NCI-H187 treated with DMSO at 0.1 percent for 48 hours (cell line): ENCODE measurements at places on chromosomes 13 and 19.
A peak's percentile ranks its signal among the peaks of the same experiment; 100 is the strongest.

GRCh38 chr19:33346665-33347064, 26.8 kb upstream of the CEBPG start:
- DNase-seq: no peak

GRCh38 chr19:41411968-41412265, 14.3 kb downstream of the BCKDHA start:
- no peak for DNase-seq

- DNase-seq: no peak
Observed at GRCh38 chr19:6956573-6956972, 64.7 kb downstream of the MBD3L2B start.

DNA sequence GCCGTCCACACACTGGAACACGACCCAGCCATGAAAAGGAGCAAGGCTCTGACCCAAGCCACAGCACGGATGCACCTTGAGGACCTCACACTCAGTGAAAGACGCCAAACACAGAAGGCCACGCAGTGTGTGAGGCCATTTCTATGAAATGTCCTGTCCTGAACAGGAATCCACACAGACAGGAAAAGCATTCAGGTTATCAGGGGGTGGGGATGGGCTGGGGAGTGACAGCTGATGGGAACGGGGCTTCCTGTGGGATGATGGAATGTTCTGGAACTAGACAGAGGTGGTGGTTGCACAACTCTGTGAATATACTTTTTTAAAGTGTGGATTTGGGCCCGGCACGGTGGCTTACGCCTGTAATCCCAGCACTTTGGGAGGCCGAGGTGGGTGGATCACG, 30.6 kb downstream of the GPX4 start:
- no peak for DNase-seq

DNA sequence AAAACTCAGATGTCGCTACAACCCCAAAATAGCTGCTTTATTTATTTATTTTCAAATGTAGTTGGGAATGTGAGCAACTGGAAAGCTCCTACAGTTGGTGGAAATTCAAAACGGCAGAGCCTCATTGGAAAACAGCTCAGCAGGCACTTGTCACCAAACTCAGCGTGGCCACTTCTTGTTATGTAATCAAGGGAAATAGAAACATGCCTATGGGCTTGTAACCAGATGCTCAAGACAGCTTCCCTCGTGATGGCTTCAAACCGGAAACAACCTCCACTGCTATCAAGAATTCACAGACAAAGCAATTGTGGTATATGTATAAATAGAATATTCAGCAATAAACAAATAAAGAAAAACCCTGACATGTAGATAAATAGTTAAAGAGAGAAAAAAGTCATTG, 627.8 kb upstream of the SLC10A2 start:
- DNase-seq: peak; percentile 26

DNA sequence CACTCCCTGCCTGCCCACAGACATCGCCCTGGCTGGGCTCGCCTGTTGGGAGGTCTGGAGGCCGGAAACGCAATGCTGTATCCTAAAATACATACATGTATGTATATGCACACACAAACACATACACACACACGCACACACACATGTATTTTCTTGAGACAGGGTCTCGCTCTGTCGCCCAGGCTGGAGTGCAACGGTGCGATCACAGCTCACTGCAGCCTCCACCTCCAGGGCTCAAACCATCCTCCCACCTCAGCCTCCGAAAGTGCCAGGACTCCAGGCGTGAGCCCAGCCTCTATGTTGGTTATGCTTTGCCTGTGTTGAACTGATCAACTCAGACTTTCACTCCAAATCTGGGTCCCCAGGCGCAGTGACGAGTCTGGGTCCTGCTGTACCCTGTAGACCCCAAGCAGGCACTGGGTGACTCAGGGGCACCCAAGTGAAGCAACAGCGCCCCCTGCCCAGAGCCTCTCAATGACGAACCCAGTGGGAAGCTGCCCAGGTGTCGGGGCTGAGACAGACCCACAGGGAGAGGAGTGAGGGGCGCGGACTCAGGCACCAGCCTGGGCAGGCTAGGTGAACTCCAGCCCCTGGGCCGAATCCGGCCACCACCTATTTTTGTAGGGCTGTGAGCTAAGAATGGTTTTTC, 27.4 kb upstream of the CACTIN start:
- DNase-seq: no peak

DNA sequence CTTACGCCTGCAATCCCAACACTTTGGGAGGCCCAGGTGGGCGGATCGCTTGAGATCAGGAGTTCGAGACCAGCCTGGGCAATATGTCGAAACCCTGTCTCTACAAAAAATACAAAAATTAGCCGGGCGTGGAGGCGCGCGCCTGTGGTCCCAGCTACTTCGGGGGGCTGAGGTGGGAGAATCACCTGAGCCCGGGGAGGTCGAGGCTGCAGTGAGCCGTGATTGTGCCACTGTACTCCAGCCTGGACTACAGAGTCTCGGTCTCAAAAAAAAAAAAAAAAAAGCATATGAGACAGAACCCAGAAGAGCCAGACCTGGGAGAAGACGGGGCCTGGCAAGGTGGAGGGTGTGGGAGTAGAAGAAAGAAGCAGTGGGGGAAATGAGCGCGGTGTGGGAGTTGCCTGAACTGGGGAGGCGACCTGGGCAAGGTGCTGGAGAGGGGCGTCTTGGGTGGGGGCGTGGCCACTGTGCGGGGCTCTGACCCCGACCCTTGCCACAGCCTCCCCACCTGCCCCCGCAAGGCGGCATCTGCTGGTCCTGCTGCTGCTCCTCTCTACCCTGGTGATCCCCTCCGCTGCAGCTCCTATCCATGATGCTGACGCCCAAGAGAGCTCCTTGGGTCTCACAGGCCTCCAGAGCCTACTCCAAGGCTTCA, 533 bp downstream of the DKKL1 start:
- no peak for DNase-seq

DNA sequence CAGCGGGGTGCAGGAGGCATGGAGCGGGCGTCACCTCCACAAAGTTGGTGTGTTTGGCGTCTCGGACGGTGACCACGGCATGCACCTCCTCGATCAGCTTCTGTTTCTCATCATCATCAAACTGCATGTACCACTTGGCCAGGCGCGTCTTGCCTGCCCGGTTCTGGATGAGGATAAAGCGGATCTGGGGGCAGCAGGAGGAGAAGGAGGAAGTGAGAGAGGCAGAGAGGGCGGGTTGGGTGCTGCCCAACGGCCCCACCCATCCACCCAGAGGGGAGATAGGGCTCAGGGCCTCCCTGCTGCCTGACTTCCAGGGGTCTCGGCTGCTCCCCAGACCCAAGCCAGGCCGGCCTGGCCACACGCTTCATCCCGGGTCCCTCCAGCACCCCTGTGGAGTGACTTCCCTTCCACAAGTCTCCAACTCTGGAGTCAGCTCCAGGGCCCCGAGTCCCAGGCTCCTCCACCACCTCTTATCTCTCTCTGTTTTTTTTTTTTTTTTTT, 4.6 kb downstream of the AP2S1 start:
- DNase-seq: no peak

- no peak for DNase-seq
Observed at GRCh38 chr19:29514525-29515232, 11.1 kb upstream of the VSTM2B start.

DNA sequence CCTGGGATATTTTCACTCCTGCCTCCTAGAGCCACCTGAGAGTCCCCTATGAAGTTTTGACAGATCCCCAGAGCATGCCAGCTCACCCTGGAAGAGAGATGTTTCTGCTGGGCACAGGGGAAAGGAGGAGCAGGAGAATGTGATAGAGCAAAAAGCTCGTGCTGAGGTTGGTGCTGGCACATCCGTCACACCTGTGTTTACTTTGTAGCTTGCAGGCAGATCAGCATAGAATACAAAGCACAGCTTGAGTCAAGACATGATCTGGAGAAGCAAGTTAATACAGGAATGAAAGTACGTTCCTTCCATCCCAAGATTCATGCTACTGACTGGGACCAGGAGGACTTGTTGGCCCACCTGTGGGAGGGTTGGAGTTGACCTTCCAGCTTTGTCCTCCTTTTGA, 46.1 kb downstream of the HSPH1 start:
- no peak for DNase-seq

- DNase-seq: peak; percentile 37
Observed at GRCh38 chr19:45166723-45167252, 6.0 kb upstream of the NKPD1 start.

- DNase-seq: no peak
Observed at GRCh38 chr19:4691373-4691772, 21.2 kb upstream of the MYDGF start.

- DNase-seq: no peak
Observed at GRCh38 chr13:71638751-71639150, 228.3 kb downstream of the DACH1 start.

- no peak for DNase-seq
Observed at GRCh38 chr13:95948656-95949055, 104.5 kb downstream of the UGGT2 start.

- DNase-seq: no peak
Observed at GRCh38 chr19:28727480-28728159, 485.3 kb downstream of the UQCRFS1 start.

DNA sequence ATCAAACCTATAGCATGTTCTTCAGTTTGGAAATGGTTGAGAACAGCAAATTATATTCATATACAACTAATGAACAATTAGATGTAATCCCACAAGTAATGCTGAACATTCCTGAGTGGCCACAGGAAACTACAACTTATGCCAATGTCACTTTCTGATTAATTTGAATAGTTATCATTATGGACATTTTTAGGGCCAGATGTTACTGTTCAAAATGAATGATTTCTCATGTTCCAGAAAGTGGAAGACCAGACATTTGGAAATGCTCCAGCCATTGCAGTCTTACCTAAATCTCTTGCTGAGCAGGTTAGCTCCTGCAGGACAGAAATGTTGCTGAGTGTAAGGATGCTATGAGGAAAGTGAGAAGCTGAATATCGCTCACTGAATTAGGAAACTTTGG, 819.8 kb downstream of the PCDH9 start:
- DNase-seq: no peak

- DNase-seq: no peak
Observed at GRCh38 chr13:95627590-95627989, 16.9 kb downstream of the DZIP1 start.

DNA sequence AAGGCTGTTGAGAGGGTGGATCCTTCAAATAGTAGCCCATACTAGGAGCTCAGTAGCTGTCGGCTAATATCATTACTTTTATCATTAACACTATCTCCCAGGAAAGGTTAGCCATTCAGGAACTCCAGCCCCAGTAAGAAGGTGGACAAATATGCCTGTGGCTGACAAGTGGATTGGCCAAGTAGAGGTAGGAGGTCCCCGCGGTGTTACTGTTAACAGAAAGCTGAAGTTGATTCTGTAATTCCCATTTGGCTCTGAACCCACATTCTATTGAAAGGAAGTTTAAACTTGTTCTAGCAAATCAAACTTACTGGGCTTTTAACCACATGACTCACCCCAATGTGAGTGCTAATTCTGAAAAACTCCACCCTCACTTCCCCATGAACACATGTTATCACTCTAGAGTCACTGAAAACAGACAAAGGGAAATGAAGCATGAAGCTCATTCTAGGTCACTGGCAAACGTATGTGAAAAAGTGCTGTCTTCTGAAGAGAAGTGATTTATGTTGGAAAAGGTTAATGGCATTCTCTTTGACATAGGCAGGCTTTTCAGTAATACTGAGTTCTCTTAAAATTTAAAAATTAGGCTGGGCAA, 273.5 kb downstream of the FGF14 start:
- DNase-seq: peak; percentile 97

DNA sequence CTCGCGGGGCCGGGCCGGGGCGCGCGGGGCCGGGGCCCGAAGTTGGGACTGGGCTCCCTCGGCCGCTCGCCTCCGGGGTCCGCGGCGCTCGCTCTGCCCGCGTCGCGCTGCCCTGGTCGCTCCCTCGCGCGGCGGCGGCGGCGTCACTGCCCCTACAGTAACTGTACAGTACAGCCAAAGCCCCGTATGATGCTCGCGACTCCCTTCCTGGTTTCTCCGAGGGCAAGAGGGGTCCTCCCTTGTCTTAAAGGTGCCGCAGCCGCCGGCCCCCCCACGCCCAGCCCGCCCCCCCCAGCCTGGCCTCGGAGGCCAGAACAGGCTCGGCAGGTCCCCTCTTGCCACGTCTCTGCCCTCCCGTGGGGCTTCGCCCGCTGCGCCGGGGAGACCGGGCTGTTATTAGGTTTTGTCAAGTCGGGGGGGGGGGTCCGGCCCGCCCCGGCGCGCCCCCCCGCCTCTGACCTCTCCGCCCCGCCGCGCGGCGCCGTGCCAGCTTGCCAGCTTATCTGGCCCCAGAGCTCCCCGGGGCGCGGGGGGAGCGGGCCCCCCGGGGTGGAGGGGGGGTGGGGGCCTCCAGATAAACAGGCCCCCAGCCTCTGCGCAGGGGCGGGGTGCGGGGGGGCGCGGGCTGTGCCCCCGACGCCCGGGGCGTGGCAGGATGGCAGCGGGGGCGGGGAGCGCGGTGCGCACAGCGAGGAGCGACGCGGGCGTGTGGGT, at the start of gene ZBTB7A:
Gene ZBTB7A, minus strand, starts transcription at position 218 of the 714 bp plus-strand sequence. CDS start 11,667 bp downstream, outside the sequence.
- DNase-seq: no peak

DNA sequence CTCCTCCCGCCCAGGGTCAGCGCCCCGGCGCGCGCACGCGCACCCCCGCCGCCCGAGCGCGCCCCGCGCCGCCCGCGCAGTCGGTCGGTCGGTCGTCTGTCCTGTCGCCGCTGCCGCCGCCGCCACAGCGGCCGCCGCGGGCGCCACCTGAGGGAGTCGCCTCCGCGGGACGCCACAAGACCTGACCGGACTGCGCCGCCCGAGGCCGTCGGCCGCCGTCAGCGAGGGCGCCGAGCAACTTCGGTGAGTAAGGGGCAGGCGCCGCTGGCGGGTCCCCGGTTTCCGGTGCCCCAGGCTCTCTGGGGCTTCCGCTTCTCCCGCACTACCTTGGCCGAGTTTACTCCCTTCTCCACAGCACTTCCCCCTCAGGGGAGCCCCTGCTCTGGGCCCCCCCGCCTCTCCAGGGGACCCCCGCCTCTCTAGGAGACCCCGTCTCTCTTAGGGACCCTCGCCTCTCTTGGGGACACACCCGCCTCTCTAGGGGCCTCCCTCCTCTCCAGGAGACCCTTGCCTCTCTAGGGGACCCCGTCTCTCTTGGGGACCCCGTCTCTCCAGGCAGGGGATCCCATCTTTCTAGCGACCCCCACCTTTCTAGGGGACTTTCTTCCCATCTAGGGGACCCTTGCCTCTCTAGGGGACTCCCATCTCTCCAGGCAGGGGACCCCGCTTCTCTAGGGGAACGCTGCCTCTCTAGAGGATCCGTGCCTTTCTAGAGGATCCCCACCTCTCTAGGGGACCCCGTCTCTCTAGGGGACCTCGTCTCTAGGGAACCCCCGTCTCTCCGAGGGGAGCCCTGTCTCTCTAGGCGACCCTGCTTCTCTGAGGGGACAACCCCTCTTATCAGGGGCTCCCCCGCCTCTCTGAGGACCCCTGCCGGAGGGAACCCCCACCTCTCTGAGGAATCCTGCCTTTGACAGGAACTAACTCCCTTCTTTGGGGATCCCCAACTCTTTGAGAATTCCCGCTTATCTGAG, 19.3 kb upstream of the GATAD2A start:
- no peak for DNase-seq

GRCh38 chr13:36377826-36378468, 31.8 kb upstream of the SPART start:
- DNase-seq: no peak

- no peak for DNase-seq
Observed at GRCh38 chr13:75901501-75901900, 265.4 kb downstream of the LMO7 start.
